ENCODE measurements at places on chromosomes 16 and 17.

GRCh38 chr17:31394544-31394943 is 3.1 kb downstream of the RAB11FIP4 start:
- peak; percentile 27 for DNase-seq

DNA sequence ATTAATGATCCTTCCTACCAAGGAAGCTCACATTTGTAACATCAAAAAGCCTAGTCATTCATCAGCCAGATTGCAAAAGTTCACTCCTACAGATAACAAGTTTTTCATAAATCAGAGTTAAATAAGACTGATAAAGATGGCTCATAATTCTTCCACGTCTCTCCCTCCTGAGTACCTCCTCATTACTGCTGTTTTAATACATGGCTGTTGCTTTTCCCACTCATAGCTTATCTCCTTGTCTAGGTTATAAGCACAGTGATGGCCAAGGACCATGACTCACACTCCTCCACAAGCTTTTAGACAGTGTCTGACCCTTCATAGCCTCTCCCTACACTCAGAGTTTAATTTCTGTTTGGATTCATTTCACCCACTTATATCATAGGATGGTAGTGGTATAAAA is 100.9 kb upstream of the MON1B start:
- DNase-seq = no peak

GRCh38 chr17:77734371-77735080 is 224.0 kb upstream of the TNRC6C start:
- DNase-seq = no peak

- DNase-seq = no peak
Measured at GRCh38 chr16:19115148-19116021, 1.6 kb downstream of the ITPRIPL2 start.

DNA sequence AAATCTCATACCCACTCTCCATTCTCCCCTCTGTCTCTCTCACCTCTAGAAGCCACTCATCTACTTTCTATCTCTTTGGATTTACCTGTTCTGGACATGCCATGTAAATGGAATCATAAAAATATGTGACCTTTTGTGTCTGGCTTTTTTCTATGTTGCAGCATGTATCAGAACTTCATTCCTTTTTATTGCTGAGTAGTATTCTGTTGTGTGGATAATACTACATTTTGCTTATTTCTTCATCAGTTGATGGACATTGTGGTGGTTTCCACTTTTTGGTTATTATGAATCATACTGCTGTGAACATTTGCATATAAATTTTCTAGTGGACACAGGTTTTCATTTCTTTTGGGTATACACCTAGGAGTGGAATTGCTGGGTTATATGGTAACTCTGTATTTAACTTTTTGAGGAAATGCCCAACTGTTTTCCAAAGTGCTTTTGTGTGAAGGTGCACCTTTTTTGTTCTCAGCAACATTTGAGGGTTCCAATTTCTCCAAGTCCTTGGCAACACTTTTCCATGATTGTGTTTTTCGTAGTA is 18.2 kb downstream of the MRTFB start:
- DNase-seq = no peak

- DNase-seq = no peak
Measured at GRCh38 chr17:70405492-70406220, 236.3 kb downstream of the KCNJ2 start.

GRCh38 chr16:57471209-57471608 is 8.7 kb downstream of the POLR2C start:
- DNase-seq = no peak

DNA sequence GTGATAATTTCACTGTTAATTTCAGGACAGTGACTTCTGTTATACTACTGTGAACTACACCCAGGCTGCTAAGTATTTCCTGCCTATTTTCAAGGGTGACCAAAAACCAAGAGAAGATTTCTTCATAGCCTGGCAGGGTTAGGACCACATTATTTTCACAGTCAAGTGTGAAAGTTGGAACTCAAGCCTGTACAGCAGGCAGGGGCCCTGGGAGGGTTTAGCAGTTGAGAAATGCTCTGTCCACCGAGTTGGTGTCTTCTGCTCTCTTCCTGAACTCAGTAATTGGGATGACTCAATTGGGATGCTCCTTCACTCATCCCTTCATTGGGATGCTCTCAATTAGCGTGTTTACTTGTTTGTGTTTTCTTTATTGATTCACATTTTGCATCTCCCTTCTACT is 347.3 kb upstream of the CDH11 start:
- no peak for DNase-seq

DNA sequence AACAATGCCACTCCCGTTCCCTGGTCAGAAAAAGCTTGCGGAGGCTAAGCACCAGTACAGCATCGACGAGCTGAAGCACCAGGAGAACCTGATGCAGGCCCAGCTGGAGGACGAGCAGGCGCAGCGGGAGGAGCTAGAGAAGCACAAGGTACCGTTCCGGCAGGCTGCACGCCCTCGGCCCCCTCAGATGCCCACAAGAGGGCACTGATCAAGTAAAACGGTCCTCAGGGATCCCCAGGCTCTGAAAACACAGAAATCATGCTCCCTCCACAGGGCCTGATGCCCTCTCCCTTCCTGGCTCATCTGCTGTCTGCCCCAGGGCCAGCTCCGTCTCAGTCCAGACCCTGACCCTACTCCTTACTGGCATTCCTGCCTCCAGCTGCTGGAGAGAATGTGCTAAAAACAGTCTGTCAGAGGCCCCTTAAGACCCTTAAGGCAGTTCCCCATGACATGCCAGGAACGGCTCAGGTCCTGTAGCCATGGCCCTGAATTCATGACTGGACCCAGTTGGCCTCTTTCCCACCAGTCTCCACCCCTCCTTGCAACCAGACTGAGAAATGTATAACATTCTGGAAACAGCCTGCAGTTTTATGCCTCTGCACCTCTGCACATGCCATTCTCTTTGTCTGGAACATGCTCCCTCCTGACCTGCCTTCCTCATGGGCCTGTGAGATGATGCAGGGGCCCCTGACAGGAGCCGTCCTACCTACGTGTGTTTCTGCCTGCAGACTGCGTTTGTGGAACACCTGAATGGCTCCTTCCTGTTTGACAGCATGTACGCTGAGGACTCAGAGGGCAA is 21.8 kb downstream of the DRC3 start:
- DNase-seq = no peak

GRCh38 chr17:43661699-43662412 is at the start of gene MEOX1:
MEOX1 (minus strand) TSS chr17:43661922; CDS start chr17:43661534, 388 bp downstream.
- DNase-seq = no peak

DNA sequence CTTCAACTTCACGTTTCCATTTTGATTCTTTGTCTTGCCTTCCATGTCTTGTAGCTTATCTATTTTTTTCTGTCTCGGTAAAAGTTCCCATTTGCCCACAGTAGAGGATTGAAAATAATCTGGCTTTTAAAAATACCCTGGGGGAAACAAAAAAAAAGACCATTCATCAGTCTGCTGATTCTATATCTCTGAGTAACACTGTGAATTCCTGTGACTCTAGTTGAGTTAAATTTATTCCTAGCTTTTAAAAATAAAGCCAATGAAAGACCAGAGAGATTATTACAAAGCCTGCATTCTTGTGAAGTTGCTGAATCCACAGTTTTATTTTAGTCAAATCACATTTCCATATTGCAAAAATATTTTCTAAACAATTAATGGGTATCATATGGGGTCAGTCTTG is 532.3 kb downstream of the CDH13 start:
- no peak for DNase-seq

DNA sequence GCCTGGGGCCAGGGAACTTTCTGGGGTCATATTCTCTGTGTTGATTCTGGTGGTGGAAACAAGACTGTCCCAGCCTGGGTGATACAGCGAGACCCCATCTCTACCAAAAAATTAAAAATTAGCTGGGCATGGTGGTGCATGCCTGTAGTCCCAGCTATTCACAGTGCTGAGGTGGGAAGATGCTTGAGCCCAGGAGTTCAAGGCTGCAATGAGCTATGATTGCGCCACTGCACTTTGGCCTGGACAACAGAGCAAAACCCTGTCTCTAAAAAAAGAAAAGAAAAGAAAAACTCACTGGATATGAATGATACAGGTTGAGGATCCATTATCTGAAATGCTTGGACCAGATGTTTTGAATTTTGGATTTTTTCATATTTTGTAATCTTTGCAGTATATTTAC is 13.6 kb downstream of the SCGB1C2 start:
- DNase-seq = no peak

DNA sequence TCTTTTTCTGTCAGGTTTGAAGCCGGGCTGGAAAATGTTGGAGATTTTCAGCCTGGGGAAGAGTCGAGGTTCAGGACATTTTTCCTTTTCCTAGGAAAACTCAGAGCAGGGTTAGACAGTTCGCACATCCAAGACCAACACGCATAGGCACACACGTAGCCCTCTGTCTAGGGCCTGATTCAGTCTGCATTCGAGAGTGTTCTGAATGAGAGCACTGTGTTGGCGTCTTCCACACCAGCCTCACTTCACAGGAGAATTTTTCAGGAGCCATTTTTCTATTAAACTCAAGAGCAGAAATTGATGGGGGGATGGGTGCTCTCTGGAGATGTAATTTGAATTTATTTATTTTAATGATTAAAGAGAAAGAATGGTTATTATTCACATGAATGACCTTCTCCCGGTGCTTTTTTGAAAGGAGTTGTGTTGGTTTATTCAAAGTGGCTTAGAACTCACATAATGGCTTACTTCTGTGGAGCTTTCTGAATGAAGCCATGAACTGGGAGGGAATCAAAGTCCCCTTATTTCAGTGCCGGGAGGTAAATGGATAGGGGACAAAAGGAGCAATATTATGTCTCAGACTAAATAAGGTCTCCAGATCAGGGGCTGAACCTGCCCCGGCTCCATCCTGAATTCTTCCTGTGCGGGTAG is 194.3 kb downstream of the CCDC182 start:
- no peak for DNase-seq

GRCh38 chr17:21511363-21512195 is 135.4 kb downstream of the KCNJ12 start:
- DNase-seq = peak; percentile 43

Data from immature natural killer cell (primary cell).